Caco-2 (cell line): ENCODE measurements at places on chromosomes 6 and 20. TPM values are rescaled to one million over a fixed set of nuclear protein-coding genes. Genes with fewer than 3 reads are reported as not detected.

GRCh38 chr6:139982652-139983295 is 608.3 kb upstream of the CITED2 start:
- no peak for DNase-seq
- no peak overlapping the region for H3K4me3 ChIP-seq
- H3K27ac ChIP-seq, result no peak overlapping the region
- H3K4me1 ChIP-seq, result peaks cover 44% of the 10 kb centered on the region
- no peaks in the 10 kb centered on the region for H3K36me3 ChIP-seq

GRCh38 chr20:25077610-25078169 is 4.3 kb downstream of the VSX1 start:
- H3K36me3 ChIP-seq, result no peaks in the 10 kb centered on the region
- H3K4me1 ChIP-seq, result no peaks in the 10 kb centered on the region
- H3K27ac ChIP-seq, result no peak overlapping the region
- no peak overlapping the region for H3K4me3 ChIP-seq

DNA sequence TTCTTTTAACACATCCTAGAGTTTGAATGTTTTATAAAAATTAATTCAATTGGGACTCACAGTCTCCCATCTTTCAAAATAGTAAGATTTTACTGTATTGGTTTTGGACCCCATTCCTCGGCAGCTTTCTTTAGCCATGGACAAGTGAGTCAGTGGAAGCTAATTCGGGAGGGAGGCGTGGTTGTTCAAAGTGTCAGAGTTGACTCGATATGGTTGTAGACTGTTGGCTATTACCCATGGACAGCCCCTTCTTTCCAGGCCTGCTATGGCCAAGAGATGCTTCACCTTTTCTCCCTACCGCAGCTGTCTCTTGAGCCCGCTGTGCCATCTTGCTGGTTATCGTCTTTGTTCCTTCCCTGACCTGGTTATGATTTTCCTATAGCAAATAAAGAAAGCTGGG is 243.0 kb downstream of the CD83 start:
- no peaks in the 10 kb centered on the region for H3K4me1 ChIP-seq
- no peak overlapping the region for H3K27ac ChIP-seq
- no peak for DNase-seq
- H3K4me3 ChIP-seq, result no peak overlapping the region
- H3K36me3 ChIP-seq, result no peaks in the 10 kb centered on the region

- DNase-seq, result no peak
- H3K4me1 ChIP-seq, result peaks cover 12% of the 10 kb centered on the region
- no peaks in the 10 kb centered on the region for H3K27me3 ChIP-seq
Observed at GRCh38 chr20:3843490-3843889, 3.1 kb upstream of the MAVS start.

DNA sequence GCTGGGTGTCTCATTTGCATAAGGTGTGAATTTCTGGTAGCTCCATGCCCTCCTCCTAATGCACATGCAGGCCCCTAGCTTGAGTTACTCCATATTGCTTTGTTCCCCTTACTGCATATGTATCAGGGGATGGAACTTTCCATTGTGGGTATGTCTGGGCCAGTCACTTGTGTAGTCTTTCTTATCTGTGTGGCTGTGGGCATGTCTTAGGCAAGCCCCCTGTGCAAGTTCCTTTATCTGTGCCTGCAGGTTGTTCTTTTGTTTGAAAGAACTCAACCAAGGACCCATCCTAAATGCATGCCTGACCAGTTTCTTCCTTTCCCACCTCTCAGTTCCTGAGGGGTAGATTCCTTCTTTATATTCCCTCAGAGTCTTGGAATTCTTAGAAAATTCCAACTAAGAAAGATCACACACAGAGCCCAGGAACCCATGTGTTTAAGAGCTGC is 23.6 kb downstream of the MBOAT1 start:
- no peaks in the 10 kb centered on the region for H3K27me3 ChIP-seq
- no peaks in the 10 kb centered on the region for H3K36me3 ChIP-seq
- no peak overlapping the region for H3K4me3 ChIP-seq
- DNase-seq, result no peak
- no peak overlapping the region for H3K27ac ChIP-seq
- H3K4me1 ChIP-seq, result peaks cover 7% of the 10 kb centered on the region

DNA sequence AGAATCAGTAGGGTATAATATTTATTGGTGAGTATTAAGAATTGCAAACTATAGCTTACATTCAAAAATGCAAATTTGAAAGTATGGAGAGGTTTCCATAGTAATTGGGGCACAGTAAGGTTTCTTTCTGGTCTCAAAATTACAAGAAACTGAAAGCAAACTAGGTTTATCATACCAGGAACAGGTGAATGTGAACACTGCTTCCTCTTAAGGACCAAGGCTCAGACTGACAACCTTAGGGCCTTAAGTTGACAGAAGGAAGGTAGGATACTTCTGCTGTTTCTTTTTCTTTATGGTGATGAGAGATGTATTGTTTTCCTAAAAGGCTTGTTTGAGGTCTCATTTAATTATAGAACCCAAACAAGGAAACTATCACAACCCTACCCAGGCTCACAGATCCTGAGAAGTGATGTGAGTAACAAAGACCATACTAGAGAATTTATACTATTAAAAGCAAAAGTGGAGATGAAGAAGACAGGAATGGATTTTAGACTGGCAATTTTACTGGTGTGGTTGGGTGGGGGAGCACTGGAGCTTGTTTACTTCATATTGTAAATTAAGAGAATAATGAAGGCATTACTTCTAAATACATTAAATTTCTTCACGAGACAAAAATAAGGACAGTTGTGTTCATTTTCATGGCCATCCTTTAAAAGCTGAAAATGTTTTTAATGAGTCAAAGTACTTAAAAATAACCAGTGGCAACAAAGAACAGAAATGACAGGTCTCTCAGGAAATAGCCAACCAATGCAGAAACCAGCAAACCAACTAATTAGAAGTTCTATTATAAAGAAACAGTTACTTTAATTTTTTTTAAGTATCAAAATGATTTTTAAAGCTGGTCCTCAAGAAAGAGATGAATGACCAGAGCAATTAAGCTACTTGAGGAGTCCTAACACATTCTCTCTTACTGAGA is 21.3 kb downstream of the STAU1 start:
- peaks cover 2% of the 10 kb centered on the region for H3K36me3 ChIP-seq
- no peak for DNase-seq
- no peak overlapping the region for H3K27ac ChIP-seq
- H3K4me1 ChIP-seq, result peaks cover 4% of the 10 kb centered on the region; the same call in 1 of the 2 replicates
- H3K27me3 ChIP-seq, result no peaks in the 10 kb centered on the region

- no peaks in the 10 kb centered on the region for H3K36me3 ChIP-seq
- H3K27me3 ChIP-seq, result no peaks in the 10 kb centered on the region
- H3K4me3 ChIP-seq, result no peak overlapping the region
- DNase-seq, result no peak
Observed at GRCh38 chr6:149202952-149203351, 114.6 kb upstream of the TAB2 start.

DNA sequence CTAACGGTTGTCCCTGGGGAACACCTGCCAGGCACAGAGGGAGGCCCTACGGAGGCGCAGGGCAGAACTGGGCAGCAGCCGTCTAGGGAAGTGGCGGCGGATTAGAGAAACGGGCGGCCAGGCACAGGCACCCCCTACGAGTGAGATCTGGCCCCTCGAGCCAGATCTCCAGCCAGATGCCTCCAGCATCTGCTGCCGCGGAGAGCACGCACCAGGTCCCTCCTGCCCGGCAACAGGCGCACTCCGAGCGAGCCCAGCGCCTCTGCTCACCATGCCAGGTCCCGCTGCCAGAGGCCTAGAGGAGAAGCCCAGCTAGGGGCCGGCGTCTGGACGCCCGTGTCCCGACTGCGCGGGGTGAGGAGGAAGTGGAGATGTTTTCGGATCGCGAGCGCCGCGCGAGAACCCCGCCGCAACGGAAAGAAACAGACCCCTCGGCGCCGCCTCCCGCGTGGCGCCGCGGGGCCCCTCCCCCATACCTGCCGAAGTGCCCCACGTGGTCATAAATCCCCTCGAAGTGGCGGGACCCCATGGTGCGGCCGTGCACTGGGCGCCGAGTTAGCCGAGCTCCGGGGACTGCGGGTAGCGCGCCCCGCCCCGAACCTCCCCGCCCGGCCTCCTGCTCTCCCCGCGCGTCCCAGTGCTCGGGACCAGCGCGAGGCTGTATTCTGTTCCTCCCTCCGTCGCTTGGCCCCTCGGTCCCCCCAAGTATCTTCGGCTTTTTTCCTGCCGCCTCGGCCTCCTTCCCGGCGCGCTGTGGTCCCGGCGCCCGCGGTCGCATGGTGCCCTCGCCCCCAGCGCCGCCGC is at the start of gene SLC22A16:
Gene SLC22A16 (minus strand): TSS at position 568 of the 804 bp plus-strand sequence. CDS start 39 bp downstream, at position 529.
- no peaks in the 10 kb centered on the region for H3K27me3 ChIP-seq
- H3K36me3 ChIP-seq, result no peaks in the 10 kb centered on the region
- no peak within 1 kb of the TSS for H3K27ac ChIP-seq
- no peak for DNase-seq
- no peak within 1 kb of the TSS for H3K4me3 ChIP-seq

- no peaks in the 10 kb centered on the region for H3K4me1 ChIP-seq
- no peaks in the 10 kb centered on the region for H3K27me3 ChIP-seq
- no peak overlapping the region for H3K4me3 ChIP-seq
Observed at GRCh38 chr6:111623046-111623718, 17.5 kb upstream of the TRAF3IP2 start.

GRCh38 chr6:106976270-106976669 is 1.7 kb upstream of the CD24 start:
- no peaks in the 10 kb centered on the region for H3K27me3 ChIP-seq
- no peak overlapping the region for H3K27ac ChIP-seq
- peak; percentile 34 for DNase-seq
- H3K36me3 ChIP-seq, result no peaks in the 10 kb centered on the region
- peaks cover 11% of the 10 kb centered on the region; the same call in 1 of the 2 replicates for H3K4me1 ChIP-seq

- peaks cover 22% of the 10 kb centered on the region for H3K4me1 ChIP-seq
- no peaks in the 10 kb centered on the region for H3K27me3 ChIP-seq
- H3K4me3 ChIP-seq, result peak overlapping the region; percentile 97
- DNase-seq, result peak; percentile 78
- no peaks in the 10 kb centered on the region for H3K36me3 ChIP-seq
- H3K27ac ChIP-seq, result peak overlapping the region; percentile 96
Observed at GRCh38 chr6:17705778-17706579, 746 bp downstream of the NUP153 start.

DNA sequence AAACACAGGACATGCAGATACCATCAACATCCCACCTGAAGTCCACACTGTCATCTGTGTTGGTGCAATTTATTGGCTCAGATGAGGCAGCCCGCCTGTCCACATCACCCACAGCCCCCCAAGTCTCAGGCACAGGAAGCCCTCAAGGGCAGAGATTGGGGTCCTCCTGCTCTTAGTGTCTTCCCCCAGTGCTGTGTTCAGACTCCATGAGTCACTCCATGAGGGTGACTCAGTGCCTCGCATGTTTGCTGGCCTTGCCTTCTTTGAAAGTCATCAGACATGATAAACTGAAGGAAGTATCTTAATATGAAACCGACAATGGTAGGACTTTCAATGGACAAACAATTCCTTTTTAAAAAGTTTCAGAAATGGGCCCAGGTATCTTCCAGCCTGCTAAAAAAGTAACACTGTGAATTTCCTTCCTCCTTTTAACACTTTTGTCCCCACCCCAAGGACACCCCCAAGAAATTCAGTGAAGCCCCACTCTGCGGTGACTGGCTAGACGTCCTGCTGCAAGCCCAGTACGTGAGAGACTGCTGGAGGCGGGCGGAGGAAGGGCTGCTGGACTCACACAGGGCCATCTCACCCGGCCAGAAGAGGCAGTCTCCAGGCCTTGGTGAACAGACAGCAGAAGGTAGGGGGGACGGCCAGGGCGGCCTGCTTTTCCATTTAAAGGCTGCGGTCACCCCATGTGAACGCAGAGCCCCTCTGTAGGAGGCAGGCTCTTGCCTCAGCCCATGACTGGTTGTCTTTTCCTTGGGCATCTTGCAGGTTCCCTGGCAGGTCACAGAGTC is 43.0 kb upstream of the KCNK16 start:
- no peaks in the 10 kb centered on the region for H3K4me1 ChIP-seq
- no peaks in the 10 kb centered on the region for H3K36me3 ChIP-seq
- no peak overlapping the region for H3K27ac ChIP-seq
- no peaks in the 10 kb centered on the region; the same call in 1 of the 2 replicates for H3K27me3 ChIP-seq
- DNase-seq, result no peak

DNA sequence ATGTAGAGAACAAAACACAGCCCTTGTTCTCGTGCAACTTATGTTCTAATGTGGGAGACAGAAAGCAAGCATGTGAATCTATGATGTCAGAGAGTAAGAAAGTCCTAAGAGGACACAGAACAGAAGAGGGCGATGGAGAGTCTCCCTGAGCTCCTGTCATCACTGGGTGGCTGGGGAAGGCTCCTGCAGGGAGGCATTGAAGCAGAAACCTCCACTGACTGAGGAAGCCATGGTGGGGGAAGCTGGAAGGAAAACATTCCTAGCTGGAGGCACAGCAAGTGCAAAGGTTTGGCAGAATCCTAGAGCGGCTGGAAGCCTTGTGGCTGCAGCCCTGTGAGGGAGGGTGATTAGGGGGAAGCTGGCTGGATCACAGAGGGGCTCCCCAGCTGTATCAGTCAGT is 248.0 kb downstream of the CDH26 start:
- no peak overlapping the region for H3K4me3 ChIP-seq
- peak; percentile 61 for DNase-seq
- H3K27ac ChIP-seq, result no peak overlapping the region

- H3K36me3 ChIP-seq, result no peaks in the 10 kb centered on the region
- no peaks in the 10 kb centered on the region for H3K4me1 ChIP-seq
- no peak overlapping the region for H3K4me3 ChIP-seq
- no peak overlapping the region for H3K27ac ChIP-seq
Observed at GRCh38 chr20:61311656-61312387, 59.8 kb downstream of the CDH4 start.

DNA sequence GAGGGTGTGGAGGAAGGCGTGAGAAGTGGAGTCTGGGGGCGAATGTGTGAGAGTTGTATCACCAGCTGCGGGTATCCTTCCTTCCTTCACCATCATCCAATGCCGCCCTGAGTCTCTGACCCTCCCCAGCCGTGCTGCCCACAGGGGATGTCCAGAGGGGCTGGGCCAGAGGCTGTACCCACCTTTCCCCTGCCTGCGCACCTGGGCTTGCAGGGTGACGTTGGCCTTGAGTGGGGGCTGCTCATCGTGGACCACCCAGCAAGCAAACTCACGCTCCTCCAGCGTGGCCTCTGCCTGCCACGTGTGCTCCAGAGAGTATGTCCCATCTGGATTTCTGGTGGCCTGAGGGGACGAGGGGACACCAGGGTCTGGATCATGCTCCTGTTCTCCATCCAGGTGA is 116.9 kb upstream of the SIRPA start:
- no peaks in the 10 kb centered on the region for H3K36me3 ChIP-seq
- H3K27ac ChIP-seq, result no peak overlapping the region
- DNase-seq, result no peak
- peaks cover 18% of the 10 kb centered on the region; the same call in 1 of the 2 replicates for H3K4me1 ChIP-seq
- no peak overlapping the region for H3K4me3 ChIP-seq
- H3K27me3 ChIP-seq, result no peaks in the 10 kb centered on the region

BIRC7 gene
- 0.42 and 0.54 TPM in 2 replicates for total RNA-seq

KHDRBS2 gene
- total RNA-seq, result not detected in 2 replicates
